ENCODE measurements at places on chromosomes 2 and 18.

- no peak for DNase-seq
Measured at GRCh38 chr18:56569416-56569815, 69.0 kb downstream of the TXNL1 start.

DNA sequence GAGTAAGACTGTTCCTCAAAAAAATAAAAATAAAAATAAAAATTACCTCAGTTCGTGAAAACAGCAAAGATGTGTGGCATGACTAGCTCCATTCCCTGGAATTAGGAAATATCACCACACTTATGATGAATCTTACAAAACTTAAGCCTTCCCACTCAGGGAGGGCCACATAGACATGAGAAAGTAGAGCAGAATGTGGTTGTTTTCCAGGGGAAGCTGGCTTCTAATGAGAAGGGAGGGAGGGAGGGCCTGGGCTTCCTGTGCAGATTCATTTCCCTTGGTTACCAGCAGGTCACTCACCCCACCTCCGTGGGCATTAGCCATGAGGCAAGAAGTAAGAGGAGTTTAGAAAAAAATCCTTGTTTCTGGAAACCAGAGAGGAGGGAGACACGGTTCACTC lies 95.9 kb upstream of the RMDN2 start:
- no peak for DNase-seq

- DNase-seq = no peak
Measured at GRCh38 chr2:33425586-33426031, 50.8 kb upstream of the RASGRP3 start.

GRCh38 chr2:147909178-147909577 lies 64.3 kb downstream of the ACVR2A start:
- no peak for DNase-seq

GRCh38 chr2:213252206-213252605 lies 32.1 kb upstream of the SPAG16 start:
- no peak for DNase-seq

DNA sequence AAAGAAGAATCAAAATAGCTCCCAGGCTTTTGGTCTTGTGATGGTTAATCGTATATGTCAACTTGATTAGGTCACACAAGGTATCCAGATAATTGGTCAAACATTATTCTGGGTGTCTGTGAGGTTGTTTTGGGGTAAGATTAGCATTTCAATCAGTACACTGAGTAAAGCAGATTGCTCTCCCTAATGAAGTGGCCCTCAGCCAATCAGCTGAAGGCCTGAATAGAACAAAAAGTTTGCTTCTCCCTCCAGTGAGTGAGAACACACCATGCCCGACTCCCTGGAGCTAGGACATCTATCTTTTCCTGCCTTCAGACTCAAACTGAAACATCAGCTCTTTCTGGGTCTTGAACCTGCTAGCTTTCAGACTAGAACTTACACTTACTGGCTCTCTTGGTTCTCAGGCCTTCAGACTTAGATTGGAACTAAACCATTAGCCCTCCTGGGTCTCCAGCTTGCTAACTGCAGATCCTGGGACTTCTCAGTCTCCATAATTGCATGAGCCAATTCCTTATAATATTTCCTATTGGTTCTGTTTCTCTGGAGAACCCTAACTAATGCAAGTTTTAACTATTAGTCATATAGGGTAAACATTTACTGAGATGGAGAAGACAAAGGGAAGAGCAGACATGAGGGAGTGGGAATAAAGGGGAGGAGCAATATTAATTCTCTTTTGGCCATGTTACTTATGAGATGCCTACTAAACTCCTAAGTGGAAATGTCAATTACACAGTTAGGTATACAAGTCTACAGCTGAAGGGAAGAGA lies 25.5 kb downstream of the LNPK start:
- DNase-seq = no peak

DNA sequence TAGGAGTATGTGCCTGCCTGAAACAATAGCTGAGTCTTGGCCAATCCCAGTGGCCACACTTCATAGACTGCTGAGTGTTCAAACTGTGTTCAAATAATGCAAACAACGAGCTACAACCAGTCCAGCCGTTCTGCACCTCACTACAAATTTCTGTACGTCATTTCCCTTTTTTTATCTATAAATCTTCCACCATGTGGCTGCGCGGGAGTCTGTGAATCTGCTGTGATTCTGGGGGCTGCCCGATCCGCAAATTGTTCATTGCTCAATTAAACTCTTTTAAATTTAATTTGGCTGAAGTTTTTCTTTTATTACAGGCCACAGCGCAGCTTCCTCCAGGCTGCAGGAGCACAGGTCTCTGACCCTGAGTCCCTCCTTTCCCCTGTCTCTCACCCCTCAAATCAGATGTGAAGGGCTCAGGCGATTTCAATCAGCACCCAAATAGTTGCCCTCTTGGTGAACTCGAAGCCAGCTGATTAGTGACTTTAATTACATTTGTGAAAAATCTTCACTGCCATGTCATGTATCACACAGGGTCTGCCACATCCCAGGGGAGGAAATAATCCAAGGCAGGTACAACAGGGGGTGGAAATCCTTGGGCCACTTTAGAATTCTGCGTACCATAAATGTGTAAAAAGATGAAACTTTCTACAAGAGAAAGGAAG lies 145.6 kb downstream of the NDUFA10 start:
- DNase-seq = no peak

GRCh38 chr2:98607104-98607503 lies 1.2 kb downstream of the COA5 start:
- no peak for DNase-seq

DNA sequence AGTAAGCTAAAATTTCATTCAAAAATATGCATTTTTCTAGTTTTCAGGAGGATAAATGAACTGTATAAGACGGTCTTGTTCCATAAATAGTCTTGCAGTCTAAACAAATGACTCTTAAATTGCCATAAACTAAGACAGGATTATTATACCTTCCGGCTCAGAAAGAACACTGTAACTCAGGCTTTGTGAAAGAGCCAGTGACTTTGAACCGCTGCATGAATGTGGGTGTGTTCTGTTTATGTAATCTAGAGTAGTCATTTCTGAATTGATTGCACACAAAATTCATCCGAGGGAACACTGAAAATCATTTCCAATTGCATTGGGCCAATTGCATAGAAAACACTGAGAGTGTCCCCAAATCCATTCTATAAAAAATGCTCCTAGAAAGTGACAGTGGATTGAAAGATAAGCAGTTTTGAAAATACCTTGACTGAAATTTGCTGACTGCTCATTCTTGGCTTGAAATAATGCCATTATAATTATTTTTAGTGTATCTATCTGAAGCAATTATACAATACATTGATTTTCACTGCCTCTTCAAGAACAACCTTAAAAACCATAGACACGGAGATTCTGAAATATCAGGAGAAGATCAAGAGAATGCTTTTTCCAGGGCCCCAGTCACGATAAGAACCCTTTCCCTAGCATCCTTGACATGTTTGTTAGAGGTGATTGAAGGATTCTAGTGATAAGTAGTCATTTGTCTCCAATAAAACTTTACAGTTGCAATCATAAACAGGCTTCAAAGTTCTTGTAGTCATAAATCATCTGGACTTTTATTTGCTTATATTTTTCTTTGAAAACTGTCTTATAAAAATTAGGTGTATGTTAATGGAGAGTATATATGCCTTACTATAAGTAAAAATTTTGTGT lies 55.4 kb downstream of the CNTNAP5 start:
- DNase-seq = no peak

- DNase-seq = no peak
Measured at GRCh38 chr2:137007938-137008337, 242.6 kb downstream of the THSD7B start.

GRCh38 chr18:40382197-40382596 lies 1572.8 kb upstream of the PIK3C3 start:
- DNase-seq = no peak

DNA sequence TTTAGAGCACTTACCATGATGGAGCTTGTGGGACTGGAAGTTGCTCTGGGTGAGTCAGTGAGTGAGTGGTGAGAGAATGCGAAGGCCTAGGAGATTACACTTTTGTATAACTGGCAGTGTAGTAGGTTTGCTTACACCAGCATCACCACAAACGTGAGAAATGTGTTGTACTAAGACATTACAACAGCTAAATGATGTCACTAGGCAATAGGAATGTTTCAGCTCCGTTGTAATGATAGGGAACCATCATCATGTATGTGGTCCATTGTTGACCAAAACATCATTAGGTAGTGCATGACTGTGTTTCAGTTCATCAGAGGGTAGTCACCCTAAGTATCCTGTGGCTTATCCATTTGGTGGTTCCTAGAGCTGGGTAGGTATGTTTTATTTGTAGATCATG lies 11.9 kb downstream of the ZNF407 start:
- DNase-seq = no peak

- DNase-seq = no peak
Measured at GRCh38 chr2:43288417-43289305, 62.3 kb upstream of the ZFP36L2 start.

GRCh38 chr2:226847090-226847489 lies 11.2 kb downstream of the RHBDD1 start:
- DNase-seq = no peak

DNA sequence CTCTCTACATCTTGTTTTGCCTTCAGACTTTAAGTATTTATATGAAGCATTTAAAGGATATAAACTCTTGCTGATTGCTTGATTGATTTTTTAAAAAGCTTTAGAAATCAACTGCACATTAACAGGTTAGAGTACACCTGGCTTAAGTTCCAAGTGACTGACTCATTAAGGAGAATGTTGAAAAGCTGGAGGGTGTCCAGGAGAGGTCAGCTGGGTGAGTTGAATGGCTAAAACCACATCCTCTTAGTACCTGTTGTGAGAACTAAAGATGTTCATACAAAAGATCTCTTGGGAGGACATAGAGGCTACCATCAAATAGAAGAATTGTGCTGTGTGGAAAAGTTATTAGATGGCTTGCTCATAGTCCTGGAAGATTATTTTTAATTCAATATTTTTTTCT lies 206.8 kb downstream of the TXNL1 start:
- no peak for DNase-seq

DNA sequence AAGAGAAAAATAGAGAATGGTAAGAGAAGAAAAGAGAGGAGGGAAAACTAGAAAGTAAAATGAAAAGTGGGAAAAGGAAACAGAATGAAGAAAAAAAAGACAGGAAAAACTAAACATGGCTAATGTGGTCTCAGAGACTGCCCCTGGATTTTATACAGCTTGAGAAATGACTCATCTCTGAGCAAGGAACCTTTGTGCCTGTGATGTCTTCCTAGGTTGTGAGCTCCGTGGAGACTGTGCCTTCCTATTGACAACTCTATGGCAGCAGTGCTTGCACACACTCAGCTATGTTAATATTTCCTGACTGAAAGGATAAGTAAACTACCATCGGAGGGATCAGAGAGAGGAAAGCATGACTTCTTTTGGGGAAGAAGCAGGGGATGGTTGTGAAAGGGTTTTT lies 203.8 kb downstream of the RDH14 start:
- DNase-seq = no peak

- DNase-seq = no peak
Measured at GRCh38 chr2:124149571-124149970, 124.5 kb downstream of the CNTNAP5 start.

Data from Jurkat, Clone E6-1 (cell line).